Stimulated activated CD4-positive, alpha-beta T cell treated with anti-CD3 and anti-CD28 coated beads, Interleukin-15, amount 100 ng/mL, for 1 hour (primary cell): ENCODE measurements at places on chromosomes 5 and 9.

- no peak for DNase-seq
Observed at GRCh38 chr5:32223972-32224609, 50.0 kb upstream of the GOLPH3 start.

- peak; percentile 3 for DNase-seq
Observed at GRCh38 chr5:142472306-142472951, 147.6 kb upstream of the SPRY4 start.

DNA sequence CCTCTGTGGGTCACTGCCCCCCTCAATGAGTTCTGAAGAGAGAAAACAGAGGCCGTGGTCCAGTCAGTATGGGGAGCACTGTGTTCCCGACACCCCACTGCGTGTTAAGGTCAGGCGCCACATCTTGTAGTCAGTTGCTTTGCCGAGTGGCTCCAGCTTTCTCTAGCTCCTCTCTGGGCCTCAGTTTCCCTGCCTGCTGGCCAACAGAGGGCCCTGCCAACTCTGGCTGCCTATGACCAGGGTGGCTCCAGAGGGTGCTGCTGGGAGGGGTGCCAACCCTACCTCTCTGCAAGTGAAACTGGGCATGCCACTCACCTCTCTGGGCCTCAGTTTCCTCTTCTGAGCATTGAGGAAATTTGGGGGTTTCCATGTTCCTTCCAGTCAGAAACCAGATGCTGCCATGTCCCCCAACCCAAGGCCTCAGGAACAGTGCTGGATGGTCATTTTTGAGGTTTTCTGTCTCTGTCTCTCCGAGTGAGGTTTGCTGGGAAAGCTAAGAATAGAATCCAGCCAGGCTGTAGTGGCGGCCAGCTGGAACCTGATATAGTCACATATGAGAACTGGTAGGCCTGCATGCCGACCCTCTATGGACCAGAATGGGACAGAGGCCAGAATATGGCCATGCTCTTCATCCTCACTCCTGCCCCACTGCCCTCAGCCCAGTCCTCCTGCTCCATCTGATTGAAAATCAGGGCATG lies 132.1 kb downstream of the PHF2 start:
- DNase-seq, result no peak

GRCh38 chr5:20041326-20042274 lies 53.6 kb upstream of the CDH18 start:
- no peak for DNase-seq

DNA sequence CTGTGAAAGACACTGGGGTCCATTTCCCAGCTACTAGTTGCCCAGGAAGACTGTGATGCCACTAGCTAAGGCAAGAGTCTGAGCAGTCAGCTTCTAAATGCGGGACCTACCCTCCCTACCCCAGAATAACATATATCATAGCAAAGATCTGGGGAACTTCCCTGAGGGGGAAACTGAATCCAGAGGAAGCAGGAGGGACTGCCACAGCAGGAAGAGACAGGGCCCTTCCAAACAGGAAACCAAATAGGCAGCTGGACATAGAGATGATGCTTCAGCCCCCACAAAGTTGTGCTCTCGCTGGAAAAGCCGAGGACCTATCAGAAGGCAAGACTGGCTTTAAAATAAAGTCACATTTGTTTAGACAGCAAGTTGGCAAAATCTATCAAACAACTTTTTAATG lies 51.1 kb downstream of the KLHL3 start:
- DNase-seq, result no peak

DNA sequence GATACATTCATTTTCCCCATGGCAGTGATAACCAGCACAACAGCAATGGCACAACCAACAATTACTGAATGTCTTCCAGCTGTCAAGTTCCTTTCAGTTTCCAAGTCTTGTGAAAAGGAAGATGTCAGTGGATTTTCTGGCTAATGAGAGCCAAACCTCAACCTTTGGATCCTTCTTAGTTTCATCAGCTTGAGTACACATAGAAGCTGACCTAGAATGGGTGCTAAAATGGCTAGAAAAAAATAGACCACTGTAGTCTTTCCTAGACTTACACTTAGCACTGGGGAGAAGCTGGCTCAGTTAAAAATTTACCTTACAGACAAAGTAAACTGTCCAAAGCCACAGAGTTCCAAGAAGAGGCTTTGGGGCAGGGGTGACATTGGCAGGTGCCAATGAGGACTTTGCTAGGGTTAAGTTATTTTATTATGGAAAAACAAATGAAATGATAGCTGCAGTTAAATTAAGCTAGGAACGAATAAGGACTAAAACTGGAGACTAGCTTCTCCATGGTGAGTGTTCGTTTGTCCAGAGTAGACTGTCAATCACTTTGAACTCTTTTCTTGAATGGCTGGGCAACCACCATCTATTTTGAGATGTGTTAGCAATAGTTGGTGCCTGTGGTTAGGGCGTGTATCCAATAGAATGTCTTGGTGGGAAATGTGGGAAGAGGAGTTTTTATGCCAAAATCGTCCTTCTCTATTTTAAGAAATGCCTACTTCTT lies 25.9 kb upstream of the TXN start:
- DNase-seq, result no peak

GRCh38 chr5:76384189-76384588 lies 18.9 kb upstream of the IQGAP2 start:
- no peak for DNase-seq

GRCh38 chr5:37005252-37005651 lies 128.7 kb downstream of the NIPBL start:
- no peak for DNase-seq

GRCh38 chr5:61775901-61776300 lies 443.8 kb downstream of the ZSWIM6 start:
- DNase-seq, result no peak

GRCh38 chr9:79756414-79756813 lies 184.6 kb downstream of the TLE4 start:
- DNase-seq, result no peak

DNA sequence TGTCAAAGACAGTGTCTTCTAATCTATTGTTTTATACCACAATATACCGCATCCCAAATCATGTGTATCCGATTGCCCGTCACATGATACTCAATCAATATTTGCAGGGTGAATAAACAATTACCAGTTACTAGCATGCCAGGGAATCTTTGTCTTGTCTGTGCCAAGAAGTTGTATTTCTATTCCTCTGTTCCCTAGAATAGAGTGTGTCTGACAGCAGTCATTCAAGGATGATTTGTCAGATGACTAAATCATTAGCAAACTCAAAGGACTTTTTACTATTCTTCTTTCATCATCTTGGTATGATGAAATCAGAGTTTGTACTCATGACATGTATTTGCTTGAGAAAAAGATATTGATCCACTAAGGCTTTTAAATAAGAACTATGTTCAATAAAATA lies 348.8 kb downstream of the HTR1A start:
- DNase-seq, result no peak

DNA sequence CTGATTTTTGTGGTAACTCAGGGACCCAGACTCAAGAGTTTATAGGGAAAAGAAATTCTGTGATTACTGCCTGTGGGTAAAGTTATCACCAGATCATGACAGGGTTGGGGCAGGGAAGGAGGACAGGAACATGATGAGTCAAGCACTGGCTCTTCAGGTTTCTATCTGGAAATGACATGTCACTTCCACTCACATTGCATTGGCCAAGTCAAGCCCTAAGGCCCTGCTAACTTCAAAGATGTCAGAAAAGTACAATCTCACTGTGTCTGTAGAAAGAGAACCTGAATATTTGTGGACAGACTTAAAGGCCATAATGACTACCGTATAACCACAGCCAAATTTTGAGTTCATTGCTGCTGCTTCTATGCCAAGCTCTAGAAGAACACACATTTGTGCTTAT lies 187.7 kb downstream of the TLE4 start:
- DNase-seq, result no peak

- DNase-seq, result no peak
Observed at GRCh38 chr5:135829681-135830383, 4.6 kb upstream of the SLC25A48 start.

DNA sequence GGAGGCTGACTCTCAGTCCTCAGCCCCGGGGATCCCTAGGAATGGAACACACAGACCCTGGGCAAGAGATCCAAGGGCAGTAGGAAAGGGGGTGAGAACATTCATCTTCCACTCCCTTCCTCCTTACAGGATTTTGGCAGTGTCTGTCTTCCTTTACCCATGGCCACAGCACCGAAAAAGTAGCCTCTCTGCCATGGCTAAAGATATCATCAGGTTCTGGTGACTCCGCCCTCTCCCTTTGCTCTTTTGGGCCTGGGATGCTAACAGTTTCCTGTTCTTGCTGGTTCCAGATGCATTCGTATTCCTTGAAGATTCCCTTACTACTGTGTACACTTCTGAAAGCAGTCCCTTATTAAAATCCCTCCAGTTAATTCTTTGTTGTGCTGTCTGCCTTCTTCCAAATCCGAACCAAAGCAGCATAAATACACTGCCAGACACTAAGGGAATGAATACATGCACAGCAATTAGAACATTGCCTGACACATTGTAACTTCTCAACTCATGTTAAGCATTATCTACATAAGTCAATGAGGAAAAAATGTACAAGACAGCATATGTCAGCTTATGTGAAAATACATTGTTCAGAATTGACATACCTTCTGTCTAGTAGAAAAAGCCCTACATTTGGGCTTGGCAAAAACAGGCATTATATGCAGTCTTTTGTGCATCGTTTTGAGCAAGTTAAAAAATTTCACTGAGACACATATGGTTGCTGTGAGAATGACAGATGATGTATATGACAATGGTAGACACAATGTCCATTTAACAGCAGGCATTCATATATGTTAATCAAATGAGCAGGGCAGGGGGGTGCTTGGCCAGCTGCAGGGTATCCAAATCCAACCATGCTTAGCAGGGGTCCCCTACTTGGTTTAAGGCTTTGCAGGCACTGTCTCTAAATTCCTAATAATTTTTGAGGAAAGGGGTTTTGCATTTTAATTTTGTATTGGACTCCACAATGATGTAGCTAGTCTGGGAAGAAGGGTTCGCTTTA lies 58.8 kb upstream of the RAI14 start:
- DNase-seq, result no peak

GRCh38 chr9:137965177-137965795 lies 87.7 kb downstream of the CACNA1B start:
- DNase-seq, result no peak

DNA sequence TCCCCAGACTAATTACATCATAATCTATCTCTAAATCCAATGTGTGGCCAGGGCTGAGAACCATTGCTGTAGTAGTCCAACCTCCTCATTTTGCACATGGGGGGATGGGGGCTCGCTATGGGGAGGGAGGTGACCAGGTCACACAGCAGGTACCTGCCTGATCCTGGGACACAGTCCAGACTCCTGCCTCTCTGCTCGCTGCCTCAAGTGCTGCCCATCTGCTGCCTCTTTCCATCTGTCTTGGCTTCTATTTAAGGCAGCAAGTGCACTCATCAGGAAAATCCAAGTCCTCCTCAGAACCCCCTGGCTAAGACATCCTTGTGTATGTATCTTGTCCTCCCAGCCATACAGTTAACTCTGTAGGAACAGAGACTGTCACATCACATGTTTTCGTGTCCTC lies 57.7 kb upstream of the FRRS1L start:
- no peak for DNase-seq

GRCh38 chr9:34200092-34200491 lies 21.2 kb downstream of the UBAP1 start:
- no peak for DNase-seq

DNA sequence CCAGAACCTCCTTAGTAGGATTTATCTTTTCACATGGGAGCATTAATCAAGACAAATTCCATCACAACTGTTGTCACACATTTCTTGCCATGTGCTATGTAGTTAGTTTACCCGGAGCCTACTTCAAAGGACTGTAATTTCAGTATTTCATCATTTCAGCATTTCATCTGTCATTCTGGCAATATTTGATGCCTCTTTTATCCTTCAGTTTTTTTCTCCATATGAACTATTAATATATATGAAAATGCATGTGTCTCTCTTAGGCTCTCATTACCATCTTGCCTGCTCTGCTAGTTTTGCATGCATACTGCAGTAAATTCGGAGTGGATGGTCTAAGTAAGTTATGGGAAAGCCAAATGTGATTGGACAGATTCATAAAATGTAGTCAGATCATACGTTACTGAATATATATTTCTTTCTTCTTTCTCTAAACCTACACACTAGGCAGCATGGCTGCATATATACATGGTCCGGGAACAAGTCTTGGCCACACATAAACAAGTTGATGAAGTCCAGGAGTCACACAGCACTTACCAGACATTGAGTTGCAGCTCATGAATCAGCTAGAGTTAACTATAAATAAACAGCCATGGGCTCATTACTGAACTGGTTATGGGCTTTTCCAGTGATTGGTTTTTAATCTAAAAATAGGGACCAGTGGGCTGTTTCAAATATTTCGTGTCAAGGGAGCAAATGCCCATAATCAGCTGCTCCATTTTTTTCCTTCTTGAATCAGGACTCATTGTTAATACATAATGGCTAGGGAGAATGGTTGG lies 46.6 kb downstream of the SPATA31D1 start:
- DNase-seq, result no peak

DNA sequence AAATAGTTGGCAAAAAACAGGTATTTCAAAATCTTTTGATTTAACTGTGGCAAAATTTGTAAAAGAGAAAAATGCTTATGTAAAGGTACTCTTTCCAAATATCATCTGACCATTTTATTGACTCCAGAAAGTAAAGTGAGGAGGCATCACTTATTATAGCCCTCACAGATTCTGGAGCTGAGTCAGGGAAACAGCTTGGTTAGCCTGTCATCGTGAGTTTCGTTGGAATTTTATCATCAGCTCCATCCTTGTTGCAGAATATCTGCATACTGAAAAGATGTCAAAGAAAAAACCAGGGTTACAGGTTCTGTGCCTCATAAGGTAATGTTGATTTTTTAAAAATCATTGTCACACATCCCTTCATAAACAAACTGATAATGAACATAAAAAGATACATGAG lies 74.8 kb downstream of the CDH6 start:
- no peak for DNase-seq

- DNase-seq, result no peak
Observed at GRCh38 chr5:142572006-142572405, 113.9 kb downstream of the FGF1 start.

- no peak for DNase-seq
Observed at GRCh38 chr9:20358207-20358606, 264.1 kb downstream of the MLLT3 start.

DNA sequence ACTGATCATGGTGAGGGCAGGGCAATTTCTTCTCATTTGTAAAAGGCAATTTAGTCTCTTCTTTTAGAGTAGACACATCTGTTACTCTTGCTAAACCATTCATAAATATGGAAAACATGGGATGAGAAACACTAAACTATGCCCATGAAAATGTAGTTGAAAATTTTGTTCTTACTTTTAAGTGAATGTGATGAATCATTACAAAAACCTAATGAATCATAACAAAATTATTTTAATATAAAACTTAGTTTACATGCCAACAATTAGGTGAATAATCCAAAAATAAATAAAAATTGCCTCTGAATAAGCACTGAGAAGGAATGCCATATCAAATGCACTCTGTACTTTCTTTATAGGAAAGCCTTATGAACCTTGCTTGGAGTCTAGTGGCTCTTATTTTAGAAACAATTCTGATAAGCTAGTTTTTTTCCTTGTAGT lies 297.7 kb upstream of the EFNA5 start:
- DNase-seq, result no peak

- DNase-seq, result no peak
Observed at GRCh38 chr9:27279611-27280010, 17.3 kb downstream of the EQTN start.

GRCh38 chr5:170426786-170427185 lies 37.6 kb upstream of the KCNMB1 start:
- DNase-seq, result no peak
